ENCODE measurements at places on chromosomes 3 and 15.

DNA sequence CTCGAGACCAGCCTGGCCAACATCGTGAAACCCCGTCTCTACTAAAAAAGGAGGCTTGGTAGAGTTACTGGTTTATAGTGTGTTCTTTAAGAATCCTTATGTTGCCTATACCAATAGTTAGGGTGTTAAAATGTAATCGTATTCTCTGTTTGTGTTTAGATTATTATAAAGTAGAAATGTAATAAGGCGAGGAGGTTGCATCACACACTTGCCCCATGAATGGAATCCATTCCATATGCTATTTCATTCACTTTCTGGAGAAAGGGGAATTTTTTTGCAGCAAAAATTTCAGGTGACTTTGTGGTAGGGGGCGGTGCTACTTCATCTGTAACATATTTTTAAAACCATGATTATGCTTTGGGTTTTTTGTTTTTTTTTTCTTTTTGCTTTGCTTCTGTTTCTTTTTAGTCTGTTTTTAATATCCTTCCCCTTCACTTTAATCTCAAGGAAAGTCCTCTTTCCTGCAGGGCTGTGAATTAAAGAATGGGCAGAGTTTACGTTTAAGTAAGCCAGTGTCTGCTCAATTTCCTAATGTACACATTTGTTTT, 33.0 kb upstream of the MUC4 start:
- DNase-seq, result no peak

DNA sequence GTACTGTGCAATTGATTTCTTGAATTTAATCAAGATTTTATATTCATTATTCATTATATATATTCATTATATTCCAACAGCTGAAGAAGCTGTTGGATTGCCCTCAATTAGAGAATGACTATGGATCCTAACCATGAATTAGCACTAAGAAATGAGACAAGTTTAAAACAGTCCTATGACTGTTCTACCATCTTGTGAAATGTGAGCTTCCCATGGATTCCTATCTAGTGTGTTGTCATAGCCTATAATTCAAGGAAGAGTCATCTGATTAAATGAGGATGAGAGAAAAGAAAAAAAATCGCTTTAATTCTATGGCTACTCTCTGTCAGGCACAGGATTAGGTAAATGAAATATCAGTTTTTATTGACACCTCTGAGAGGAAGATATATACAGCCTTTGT, 696.6 kb upstream of the NAALADL2 start:
- DNase-seq, result no peak

- DNase-seq, result no peak
Measured at GRCh38 chr3:72303926-72304325, 519.0 kb upstream of the PROK2 start.

- DNase-seq, result no peak
Measured at GRCh38 chr3:119588112-119588511, 8.8 kb downstream of the ADPRH start.

- DNase-seq, result no peak
Measured at GRCh38 chr3:45409369-45409768, 21.0 kb downstream of the LARS2 start.

DNA sequence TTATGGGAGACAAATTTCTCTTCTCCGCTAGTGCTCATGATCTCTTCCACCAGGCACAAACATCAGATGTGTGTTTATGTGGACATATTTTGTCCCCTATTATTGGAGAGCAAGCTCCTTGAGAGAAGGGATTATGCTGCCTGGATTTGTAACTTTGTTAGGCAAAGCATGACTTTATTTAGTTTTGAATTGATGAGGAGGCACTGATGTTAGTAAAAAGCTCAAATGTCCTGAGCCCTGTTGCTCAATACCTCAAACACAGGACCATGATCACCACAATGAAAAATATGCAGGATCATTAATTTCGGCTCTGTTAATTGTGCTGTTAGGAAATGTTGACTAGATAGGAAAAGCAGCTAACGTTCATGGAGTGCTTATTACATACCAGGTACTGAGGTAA, 29.1 kb downstream of the SCG5 start:
- no peak for DNase-seq

GRCh38 chr15:90062462-90062932, 39.8 kb downstream of the IDH2 start:
- DNase-seq, result no peak

GRCh38 chr15:93037820-93038705, 50.9 kb downstream of the RGMA start:
- DNase-seq, result no peak

DNA sequence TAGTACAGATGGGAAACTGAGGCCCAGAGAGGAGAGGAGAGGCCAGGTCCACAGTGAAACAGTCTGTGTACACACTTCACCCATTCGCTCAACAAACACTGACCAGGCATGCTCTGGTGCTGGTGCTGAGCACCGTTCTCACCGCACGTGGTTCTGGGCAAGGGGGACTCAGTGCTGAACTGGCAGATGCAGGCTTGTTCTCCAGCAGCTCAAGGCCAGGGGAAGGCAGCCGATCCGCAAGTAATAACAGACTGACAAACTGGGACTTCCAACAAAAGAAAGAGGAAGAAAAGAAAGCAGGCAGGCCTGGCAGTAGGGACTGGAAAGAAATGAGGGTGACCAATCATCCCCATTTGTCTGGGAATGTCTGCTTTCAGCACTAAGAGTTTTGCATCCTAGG, 25.6 kb upstream of the LINGO1 start:
- no peak for DNase-seq

GRCh38 chr3:136711277-136711676, 40.9 kb downstream of the STAG1 start:
- no peak for DNase-seq

GRCh38 chr15:64072812-64073211, 20.8 kb downstream of the CIAO2A start:
- no peak for DNase-seq
